NCI-H2171 treated with DMSO at 0.1 percent for 48 hours (cell line): ENCODE measurements at places on chromosomes 13 and 19.

DNA sequence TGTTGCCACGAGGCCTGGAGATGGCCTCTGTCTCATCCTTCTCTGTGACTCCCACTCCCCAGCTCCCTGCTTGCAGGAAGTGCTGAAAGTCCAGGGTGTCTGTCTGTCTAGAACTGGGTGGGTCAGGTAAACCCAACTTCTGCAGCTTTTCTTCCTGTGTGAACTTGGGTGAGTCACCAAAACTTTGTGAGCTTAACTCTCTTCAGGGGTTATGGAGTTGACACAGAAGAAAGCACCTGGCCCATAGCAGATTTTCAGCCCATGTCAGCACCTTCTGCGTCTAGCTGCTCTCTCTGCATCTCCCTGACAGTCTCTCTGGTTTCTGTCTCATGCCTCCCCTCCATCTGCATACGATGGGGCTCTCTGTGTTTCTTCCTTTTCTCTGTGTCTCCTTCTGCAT lies 4.2 kb upstream of the CACNG7 start:
- no peak for DNase-seq

DNA sequence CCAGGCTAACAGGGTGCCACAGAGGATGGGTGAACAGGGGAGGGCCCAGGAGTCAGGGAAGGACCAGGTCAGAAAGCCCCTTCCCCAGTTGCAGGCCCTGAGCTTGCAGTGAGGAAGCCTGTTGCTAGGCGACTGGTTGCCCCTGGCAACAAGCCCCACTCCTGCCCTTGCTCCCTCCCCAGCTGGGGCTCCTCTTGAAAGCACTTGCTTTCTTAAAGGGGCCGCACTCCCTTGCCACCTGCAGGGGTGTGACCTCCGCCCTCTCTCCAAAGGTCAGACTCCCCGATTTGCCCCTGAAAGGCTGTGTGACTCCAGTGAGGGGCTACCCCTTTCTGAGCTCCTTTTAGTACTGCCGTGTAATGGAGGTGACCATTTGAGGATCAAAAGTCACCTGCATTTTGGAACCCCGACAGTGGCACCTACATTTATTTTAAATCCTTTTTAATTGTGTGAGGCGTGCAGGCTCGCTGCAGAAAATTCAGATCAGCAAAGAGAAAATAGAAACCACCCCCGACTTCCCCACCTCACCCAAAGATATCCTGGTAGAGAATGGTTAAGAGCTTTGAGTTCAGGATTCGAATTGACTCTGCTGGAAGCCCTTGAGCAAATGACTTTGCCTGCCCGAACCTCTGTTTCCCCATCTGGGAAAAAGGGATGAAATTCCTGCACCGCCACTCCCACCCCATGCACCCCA lies 4.8 kb downstream of the FCHO1 start:
- DNase-seq, result peak; percentile 75

- DNase-seq, result no peak
Observed at GRCh38 chr13:104286566-104287290, 1220.5 kb upstream of the SLC10A2 start.

DNA sequence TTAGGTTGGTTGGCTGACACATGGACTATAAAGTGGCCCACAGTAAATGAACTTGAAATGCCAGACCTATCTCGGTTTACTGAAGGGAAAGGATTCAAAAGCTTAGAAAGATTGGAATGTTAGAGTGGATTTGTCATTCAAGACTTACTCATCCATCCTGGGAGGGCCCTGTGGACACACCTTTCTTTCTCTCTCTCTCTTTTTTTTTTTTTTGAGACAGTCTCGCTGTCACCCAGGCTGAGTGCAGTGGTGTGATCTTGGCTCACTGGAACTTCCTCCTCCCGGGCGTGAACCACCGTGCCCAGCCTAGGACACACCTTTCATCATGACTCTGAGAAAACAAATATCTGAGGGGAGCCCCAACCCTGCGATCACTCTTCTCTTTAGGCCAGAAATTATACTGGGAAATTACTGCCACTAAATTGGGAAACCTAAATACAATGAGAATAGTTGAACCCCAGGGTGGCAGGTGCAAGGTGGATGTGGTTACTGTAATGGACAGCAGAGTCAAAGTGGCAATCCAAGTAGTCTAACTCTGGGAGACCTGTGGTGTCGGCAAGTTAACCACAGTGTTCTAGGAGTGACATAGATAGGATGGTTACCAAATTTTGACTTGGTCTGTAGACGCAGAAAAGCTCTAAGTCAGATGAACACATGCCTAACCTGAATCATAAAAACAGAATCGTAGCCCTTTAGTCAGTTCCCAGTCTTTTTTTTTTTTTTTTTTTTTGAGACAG lies 47.1 kb upstream of the ZMYM5 start:
- DNase-seq, result no peak

GRCh38 chr19:5891938-5892771 lies 11.4 kb downstream of the NDUFA11 start:
- DNase-seq, result peak; percentile 11

GRCh38 chr13:57716295-57716694 lies 84.8 kb downstream of the PCDH17 start:
- DNase-seq, result no peak

GRCh38 chr13:88704600-88705275 lies 1033.6 kb downstream of the SLITRK5 start:
- no peak for DNase-seq

GRCh38 chr13:73902847-73903246 lies 231.4 kb downstream of the KLF12 start:
- peak; percentile 36 for DNase-seq

DNA sequence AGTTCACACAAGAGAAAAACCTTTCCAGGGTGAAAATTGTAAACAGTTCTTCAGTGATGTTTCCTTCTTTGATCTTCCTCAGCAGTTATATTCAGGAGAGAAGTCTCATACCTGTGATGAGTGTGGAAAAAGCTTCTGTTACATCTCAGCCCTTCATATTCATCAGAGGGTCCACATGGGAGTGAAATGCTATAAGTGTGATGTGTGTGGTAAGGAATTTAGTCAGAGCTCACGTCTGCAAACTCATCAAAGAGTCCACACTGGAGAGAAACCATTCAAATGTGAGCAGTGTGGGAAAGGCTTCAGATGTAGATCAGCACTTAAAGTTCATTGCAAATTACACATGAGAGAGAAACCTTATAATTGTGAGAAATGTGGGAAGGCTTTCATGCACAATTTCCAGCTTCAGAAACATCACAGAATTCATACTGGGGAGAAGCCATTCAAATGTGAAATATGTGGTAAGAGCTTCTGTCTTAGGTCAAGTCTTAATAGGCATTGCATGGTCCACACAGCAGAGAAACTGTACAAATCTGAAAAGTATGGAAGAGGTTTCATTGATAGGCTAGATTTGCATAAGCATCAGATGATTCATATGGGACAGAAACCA lies 6.9 kb downstream of the ZNF222 start:
- DNase-seq, result no peak

GRCh38 chr19:46913852-46914430 lies 53.1 kb downstream of the ARHGAP35 start:
- no peak for DNase-seq

DNA sequence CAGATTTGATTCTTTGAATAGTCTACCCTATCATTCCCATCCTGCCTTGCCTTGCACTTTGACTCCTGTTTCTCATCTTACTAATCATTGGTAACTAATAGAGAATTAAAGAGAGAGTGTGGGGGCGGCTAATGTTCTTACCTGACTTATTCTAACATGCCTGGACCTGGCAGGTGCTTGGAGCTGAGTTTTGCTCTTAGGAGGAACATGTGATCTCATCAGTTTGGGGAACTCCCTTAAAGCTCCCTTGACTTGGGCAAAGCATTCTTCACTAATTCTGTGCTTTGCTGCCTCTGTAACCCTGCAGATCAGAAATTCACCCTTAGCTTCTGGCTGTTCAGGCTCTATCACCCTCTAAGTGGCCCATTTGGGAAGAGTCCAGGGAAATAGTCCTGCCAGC lies 861.1 kb downstream of the GPC5 start:
- DNase-seq, result no peak

- no peak for DNase-seq
Observed at GRCh38 chr13:73715114-73715910, 418.9 kb downstream of the KLF12 start.

GRCh38 chr13:41587490-41587889 lies 130.1 kb downstream of the RGCC start:
- no peak for DNase-seq

GRCh38 chr19:42051166-42052115 lies 18.6 kb downstream of the GRIK5 start:
- DNase-seq, result peak; percentile 31

GRCh38 chr19:32674153-32674930 lies 638 bp downstream of the ANKRD27 start:
- DNase-seq, result peak; percentile 13

- no peak for DNase-seq
Observed at GRCh38 chr13:93819331-93819890, 592.8 kb downstream of the GPC6 start.

DNA sequence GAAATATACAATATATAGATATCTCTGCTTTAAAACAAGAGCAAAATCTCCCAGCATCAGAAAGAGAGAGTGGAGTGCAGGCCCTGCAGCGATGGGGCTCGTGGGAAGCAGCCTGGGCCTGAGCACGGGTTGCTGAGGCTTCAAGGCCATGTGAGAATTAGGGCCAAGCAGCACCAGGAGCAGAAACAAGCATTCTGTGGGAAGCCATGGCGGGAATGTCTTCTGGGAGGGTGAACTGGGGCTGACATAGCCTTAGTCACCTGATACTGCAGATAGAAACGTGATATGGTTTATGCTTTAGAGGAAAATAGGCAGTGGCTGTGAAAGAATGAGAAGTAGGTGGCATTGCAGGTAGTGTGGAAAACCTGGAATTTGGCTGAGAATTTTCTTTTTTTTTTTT lies 472.3 kb downstream of the IRS2 start:
- DNase-seq, result peak; percentile 1

DNA sequence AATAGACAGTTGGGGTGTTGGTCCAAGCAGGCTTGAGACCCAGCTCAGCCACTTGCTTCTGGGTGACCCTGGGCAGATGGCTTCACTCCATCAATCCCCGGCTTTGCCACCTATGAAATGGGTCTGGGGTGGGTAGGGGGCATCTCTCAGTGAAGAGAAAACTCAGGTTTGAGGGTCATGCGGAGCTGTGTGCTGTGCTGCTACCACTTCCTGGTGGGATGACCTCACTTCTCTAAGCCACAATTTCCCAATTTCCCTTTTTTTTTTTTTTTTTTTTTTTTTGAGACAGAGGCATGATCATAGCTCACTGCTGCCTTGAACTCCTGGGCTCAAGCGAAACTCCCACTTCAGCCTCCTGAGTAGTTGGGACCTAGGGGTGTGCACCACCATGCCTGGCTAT lies 4.6 kb upstream of the PLAUR start:
- no peak for DNase-seq

DNA sequence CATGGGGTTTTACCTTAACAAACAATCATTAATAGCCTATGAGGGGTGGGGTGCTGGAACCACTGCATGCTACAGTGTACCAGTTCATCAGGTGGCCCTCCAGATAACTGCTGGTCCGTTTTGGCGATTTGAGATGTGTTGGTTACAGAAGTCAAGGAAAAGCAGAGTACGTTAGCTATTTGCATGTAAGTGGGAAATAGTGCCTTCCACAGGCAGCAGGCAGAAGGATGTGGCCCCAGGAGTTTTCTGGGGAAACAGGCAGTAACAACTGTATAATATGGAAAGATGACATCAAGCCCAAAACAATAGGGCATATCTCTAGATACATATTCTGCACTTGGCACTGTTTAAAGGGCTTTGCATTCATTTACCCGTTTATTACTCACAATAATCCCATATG lies 245.7 kb downstream of the COL4A1 start:
- no peak for DNase-seq

DNA sequence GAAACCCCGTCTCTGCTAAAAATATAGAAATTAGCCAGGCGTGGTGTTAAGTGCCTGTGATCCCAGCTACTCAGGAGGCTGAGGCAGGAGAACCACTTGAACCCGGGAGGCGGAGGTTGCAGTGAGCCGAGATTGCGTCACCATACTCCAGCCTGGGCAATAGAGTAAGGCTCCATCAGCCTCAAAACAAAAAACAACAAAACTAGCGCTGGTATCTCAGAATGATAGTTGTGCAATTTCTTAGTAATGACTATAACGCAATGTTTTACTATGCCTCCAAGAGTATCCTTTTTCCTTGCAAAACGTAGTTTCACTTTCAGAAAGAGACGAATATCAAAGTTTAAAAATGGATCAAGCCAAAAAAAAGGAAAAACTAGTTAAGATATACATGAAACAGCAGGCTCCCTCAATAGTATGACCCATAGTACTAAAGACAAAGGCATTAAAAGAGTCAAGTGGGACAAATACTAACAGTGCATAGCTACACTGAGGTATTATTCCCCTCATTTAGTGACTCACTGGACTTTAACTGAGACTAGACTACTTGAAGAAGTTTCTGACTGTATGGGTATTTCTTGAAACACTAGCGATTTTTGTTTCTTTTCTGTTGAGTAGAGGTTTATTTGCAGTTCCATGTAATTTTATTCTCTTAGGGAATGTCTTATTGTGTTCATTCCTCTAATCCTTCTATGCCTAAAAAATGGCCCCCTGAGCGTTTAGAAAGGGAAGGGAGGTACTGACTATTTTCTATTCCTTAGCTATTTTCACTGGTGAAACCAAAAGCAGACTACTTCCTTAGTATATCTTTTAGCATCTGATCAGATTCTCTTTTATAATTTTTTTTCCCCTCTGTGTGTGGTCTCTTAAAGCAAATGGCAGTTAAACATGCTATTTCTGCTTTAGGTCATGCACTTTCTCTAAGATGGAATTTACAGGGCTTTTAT lies 10.4 kb upstream of the ITM2B start:
- no peak for DNase-seq

DNA sequence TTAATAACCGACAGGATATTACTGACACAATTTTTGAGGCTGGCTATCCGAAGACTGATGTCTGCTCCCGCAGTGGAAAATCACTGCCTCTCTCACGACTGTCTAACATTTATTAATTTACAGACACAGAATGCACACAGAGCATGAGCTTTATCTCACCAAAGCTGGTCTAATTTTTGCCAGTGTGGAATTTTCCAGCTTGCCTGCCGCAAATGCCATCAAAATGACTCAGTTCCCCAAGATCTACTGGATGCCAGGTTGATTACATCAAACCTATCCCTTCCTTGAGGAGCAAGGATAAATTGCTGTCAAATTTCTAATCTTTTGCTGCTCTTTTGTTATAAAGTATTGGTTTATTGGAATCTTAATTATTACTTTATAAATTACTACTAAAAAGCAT lies 1775.1 kb upstream of the PCDH20 start:
- no peak for DNase-seq

GRCh38 chr13:107835339-107836018 lies 379.9 kb downstream of the LIG4 start:
- DNase-seq, result no peak

GRCh38 chr13:28353679-28354078 lies 141.2 kb downstream of the FLT1 start:
- no peak for DNase-seq

GRCh38 chr13:27311518-27312210 lies 41.0 kb downstream of the RASL11A start:
- DNase-seq, result no peak

- no peak for DNase-seq
Observed at GRCh38 chr13:91726671-91727070, 328.2 kb downstream of the GPC5 start.

DNA sequence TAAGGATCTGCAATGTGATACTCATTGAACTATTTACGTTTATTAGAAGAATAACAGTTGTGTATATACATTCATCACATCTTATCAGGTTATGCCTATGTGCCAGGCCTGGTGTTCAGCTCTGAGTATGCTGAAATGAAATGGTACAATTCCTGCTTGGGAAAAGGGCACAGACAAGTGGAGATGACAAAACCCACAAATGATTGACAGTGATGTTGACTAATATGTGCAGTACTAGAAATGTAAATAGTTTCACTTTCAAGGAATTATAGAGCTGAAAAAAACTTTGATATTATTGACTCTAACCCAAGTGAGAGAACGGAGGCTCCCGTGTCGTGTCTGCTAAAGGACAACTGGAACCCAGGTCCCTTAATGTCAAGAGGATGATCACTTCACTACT lies 386.8 kb upstream of the DACH1 start:
- no peak for DNase-seq
